Activated CD4-positive, alpha-beta T cell treated with anti-CD3 and anti-CD28 coated beads for 36 hours (primary cell): ENCODE measurements at places on chromosomes 4 and X.

- DNase-seq: no peak
Measured at GRCh38 chr4:147362938-147363337, 118.0 kb upstream of the EDNRA start.

GRCh38 chr4:37594099-37594498 lies 92.1 kb downstream of the RELL1 start:
- no peak for DNase-seq

DNA sequence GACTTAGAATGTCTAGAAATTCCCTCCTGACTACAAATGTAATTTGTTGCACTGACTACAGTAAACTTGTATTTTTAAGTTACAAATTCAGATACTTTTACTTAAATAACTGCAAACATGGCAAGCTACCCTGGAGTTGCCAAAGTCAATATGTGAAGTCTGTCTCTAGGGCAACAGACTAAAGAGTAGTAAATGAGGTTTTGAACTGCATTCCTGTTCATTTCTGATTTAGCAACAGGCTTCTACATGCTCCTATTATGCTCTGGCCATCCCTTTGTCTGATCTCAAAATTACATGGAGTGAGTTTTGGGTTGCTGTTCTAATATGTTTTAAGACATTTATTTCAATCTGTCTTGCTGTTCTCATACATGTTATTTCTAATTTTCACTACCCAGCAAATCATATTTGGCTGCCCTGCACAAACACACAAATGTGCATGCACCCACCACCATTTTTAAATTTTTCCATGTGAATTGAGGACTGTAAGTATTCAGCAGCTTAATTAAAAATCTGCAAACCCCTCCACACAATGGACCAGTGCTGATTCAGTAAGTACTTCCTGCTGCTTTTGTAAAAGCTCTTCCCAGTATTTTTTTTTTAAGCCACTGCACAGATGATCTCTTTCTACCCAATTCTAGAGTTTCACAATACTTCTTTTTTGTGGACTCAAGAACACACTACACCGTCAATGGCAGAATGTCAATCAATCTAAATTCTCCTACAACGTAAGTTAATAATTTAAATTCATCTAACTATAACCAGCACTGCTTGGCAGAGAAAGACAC lies 26.7 kb downstream of the SH3RF1 start:
- DNase-seq: no peak

DNA sequence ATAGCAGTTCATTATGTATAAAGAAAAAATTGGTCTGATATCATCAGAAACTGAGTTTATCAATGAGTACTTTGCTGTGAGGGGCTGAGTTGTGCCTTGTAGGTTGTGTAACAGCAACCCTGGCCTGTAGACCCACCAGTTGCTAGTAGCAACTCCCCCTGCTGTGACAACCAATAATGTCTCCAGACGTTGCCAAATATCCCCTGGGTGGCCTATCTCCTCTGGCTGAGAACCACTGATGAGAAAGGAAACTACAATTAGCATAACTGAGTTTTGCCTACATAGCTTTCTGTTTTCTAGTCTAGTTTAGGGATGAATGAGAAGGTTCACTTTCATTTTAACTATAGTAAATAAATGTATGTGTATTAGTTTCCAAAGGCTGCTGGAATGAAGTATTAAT lies 234.1 kb downstream of the CPE start:
- peak; percentile 7 for DNase-seq

DNA sequence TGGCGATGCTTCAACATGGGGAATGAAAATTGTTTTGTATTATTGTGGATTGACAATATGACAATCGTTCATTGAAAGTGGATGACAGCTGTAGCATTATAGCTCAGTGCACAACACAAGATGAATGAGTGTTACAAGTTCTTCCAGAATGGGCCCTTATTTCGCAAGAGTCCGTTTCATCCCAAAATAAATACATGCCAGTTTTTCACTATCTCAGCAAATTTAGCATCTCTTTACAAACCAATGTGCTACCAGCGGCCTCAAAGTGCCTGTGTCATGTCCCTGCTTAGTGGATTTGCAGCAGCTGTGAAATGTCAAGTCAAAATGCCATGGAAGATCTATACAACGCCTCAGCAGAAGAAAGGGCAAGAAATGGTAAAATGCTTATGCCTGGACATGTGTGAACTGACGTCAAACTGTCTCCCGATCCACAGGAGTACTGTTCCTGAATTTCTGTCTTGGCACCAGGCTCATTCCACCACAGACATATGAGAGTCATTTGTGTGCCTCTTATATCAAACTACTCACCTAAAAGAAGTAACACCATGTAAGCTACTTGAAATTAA lies 109.6 kb downstream of the MAML3 start:
- DNase-seq: no peak

- DNase-seq: no peak
Measured at GRCh38 chrX:16772460-16772859, 13.8 kb upstream of the TXLNG start.

GRCh38 chrX:103531002-103531401 lies 11.7 kb upstream of the RAB40A start:
- no peak for DNase-seq

GRCh38 chr4:140069066-140069465 lies 84.9 kb downstream of the MAML3 start:
- DNase-seq: no peak

DNA sequence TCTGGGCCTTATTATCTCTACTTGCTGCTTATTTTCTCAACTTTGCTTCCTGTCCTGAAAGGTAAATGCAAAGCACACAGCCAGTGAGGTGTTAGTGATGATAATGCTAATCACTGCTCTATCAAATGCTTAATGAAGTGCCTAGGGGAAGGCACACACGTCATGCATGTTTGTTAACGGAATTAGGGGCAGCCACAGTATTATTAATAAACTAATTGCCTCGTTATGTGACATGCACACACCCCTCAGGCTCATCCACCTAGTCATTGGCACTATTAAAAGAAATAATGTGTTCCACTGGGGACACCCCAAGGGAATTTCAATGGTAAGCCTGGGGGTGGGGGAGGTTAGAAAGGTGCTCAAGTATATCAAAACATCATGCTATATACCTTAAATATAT lies 125.2 kb downstream of the GUCY2F start:
- no peak for DNase-seq

- DNase-seq: no peak
Measured at GRCh38 chr4:140811429-140811828, 55.2 kb upstream of the TBC1D9 start.

GRCh38 chr4:165331359-165331758 lies 3.9 kb downstream of the MSMO1 start:
- DNase-seq: no peak

DNA sequence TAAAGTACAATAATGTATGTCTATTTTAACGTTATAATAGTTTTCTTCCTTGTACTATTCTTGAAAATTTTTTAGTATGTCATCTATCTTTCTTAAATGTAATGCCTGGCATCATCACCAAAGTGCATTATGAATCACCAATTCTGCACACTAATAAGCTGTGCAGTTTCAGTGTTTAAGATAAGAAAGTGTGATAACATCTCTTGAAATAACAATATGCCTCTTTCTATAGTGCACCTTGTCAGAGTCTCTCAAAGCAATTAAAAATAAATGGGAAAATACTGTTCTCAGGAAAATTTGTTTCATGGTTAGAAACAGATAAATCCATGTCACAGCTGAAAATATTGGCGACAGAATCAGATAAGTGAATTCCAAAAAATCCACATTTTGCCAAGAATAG lies 457.4 kb upstream of the PCDH10 start:
- no peak for DNase-seq

DNA sequence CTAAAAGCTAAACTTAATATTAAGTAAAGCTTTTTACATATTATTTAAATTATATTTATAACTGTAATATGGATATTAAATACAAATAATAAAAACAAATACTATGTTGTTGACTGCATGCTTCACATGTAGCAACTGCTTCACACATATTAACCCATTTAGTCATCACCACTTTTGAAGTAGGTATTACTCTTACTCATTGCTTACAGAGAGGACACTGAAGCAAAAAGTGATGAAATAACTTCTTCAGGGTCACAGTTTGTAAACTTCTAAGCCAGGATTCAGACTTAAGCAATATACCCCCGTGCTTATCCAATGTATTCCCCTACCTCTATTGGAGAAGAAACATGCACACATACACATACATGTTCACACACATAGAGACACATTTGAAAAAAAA lies 166.6 kb downstream of the DKK2 start:
- no peak for DNase-seq

DNA sequence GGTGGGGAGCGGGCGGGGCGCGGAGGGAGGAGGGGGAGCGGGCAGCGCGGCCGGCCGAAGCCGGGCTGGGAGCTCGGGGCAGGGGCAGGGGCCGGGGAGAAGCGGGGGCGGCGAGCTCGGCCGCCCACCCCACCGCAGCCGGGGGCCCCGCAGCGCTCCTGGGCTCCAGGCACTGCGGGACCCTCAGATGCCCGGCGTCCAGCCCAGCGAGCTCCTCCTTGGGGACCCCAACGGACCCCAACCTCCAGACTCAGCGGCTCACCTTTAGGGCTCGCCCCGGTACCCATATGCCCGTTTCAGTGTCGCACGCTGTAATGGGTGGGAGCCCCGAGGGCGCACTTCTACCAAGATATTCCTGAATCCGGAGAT lies 357 bp upstream of the ADGRG2 start:
- no peak for DNase-seq

DNA sequence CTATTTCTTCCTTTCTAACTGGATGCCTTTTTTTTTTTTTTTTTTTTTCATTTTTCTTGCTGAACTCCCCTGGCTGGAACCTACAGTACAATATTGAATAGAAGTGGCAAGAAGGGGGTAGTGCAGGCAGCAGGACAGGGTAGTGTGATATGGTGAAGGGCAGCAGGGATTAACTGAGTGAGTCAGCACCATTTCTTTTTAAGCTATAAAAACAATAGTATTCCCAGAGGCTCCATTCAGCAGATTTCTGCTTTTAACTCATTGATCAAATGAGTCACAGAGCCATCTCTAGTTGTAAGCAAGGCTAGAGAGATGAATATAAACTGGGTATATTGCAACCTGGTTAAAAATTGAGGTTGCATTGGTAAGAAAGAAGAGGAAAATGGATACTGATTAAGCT lies 53.6 kb upstream of the SETD7 start:
- no peak for DNase-seq

- no peak for DNase-seq
Measured at GRCh38 chr4:53602390-53602789, 11.1 kb upstream of the LNX1 start.

DNA sequence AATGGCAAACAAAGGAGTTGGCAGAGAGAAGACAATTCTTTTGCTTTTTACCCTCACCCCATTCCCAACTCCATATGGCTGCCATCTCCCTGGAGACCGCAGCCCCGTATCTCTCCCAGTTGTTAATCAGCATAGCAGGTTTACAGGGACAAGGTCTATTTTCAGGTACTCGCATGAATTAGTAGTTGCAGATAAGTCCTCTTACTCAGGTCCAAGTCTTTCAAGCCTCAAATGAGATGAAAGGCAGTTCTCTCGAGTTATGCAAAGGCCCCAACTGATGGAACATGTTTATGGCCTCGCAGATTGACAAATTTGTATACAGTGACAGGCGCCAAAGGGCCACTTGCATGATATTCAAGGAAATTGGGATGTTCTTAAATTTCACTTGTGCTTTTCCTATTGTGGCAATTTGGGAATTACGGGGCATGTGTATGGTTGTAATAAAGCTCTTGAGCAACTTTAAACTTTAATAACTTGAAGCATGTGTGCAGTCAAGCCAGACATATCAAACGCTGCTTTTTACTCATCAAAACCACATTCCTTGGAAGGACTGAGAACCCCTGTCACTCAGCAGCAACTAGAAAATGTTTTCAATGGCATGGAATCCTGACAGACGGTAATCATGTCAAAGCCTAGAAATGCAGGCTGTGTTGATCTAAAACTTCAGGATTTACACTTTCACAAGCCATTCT lies 45.1 kb downstream of the KDR start:
- no peak for DNase-seq

DNA sequence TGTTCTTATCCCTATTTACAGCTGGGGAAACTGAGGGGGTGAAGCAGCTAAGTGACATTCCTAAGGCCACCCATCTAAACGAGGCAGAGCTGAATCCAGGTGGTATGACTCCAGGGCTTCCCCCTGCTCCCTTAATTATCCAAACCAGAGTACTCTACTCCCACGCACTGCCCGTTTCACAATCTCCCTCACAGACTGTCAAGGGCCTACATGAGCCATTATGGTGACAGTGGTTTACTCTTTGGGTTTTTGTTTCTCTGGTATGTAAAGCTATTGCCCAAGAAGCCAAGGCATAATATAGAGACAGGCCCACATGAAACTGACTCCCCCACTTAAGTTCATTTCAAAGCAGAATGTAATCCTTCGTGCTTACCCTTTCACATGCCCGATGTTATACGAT lies 95.1 kb downstream of the NHS start:
- no peak for DNase-seq

DNA sequence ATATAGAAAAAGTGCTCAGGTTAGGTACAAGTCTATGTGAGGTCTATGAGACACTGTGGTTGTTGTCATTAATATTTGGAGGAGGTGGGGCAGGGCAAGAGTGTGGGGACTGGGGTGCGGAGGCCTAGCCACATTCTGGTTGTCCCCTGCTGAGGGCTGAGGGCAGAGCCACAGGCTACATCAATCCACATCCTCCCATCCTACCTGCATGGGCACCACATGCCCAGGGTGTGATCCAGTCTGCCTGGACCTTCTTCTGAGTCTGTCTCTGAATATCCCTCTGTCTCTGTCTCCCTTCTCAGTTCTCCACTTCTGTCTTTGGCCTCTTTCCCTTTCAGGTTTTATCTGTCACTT lies 1.2 kb upstream of the GATA1 start:
- no peak for DNase-seq

- no peak for DNase-seq
Measured at GRCh38 chr4:621296-622070, 3.9 kb upstream of the PDE6B start.

GRCh38 chr4:125268068-125268755 lies 46.5 kb upstream of the FAT4 start:
- DNase-seq: no peak

DNA sequence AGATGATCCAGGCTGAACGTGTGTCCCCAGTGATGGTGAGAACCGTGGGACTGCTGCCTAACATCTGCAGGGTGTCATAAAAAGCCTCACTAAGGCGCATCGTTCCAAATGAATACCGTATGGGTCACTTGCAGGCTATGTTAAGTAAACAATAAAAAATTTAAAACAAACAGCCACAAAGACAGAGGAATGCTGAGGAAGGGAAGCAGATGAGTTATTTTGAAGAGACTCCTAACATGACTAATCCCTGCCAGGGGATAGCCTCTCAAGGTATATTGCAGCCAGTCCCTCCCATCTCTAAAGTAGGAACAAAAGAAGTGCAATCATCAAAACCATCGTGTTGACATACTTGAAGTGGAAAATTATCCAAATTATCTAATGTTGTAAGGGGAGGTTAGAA lies 83.8 kb downstream of the UNC5C start:
- no peak for DNase-seq
